ENCODE measurements at places on chromosomes 12 and 14. TPM values are rescaled to one million over a fixed set of nuclear protein-coding genes. Genes with fewer than 3 reads are reported as not detected.

GRCh38 chr12:22100958-22101748 is 55.1 kb downstream of the CMAS start:
- peak; percentile 59 for DNase-seq

DNA sequence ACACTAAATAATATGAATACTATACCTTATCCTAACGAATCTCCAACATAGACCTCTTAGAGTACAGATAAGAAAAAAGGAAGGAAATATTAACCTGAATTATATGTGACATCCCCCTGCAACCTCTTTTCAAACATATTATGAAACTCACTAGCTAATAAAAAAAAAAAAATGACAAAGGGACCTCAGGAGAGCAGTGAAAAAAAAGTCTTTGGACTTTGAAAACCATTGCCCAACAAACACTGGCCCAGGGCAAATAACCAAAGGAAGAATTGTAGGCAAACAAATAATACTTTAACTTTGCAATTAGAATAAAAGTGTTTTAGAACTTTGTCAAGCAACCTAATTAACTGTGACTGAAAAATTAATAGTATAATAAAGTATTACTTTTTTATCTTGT is 7.7 kb downstream of the SOX5 start:
- DNase-seq, result no peak

GRCh38 chr14:100574642-100575031 is 12.6 kb downstream of the BEGAIN start:
- DNase-seq, result no peak

DNA sequence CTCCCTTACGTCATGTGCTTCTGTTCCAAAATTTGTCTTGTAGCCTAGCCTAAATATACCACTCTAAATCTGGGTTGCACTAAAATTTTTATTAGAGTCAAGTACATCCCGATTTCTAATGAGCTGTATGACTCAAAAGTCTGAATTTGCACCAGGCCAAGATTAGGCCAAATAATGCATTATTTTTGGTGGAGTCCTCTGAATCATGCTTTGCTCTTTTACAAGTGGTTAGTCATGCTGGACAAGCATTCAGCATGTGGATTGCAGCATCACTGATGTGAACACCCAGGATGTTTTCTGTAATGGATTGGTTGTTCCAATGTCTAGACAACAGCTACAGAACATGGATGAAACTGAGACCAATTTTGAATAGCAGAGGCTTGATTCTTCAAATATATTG is 23.7 kb downstream of the HEBP1 start:
- peak; percentile 96 for DNase-seq

DNA sequence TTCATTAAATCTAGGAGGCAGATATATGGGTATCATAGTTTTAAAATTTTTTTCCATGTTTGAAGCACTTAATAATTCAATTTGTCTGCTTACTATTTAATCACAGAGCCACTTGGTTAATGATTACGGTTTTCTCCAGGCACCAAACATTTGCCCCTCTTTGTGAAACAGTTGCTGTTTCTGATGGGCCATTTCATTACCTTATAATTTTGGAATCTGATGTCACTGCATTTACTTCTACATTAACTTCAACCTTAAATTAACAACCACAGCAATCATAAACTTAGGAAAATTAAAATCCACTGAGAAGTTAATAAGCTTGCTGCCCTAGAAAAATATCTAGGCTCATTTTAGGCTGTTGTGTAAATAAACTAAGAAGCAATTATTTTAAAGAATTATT is 17.0 kb downstream of the TMCC3 start:
- no peak for DNase-seq

- peak; percentile 43 for DNase-seq
Measured at GRCh38 chr14:67666750-67667449, 7.5 kb downstream of the VTI1B start.

- no peak for DNase-seq
Measured at GRCh38 chr14:99570544-99571302, 33.3 kb downstream of the CCDC85C start.

DNA sequence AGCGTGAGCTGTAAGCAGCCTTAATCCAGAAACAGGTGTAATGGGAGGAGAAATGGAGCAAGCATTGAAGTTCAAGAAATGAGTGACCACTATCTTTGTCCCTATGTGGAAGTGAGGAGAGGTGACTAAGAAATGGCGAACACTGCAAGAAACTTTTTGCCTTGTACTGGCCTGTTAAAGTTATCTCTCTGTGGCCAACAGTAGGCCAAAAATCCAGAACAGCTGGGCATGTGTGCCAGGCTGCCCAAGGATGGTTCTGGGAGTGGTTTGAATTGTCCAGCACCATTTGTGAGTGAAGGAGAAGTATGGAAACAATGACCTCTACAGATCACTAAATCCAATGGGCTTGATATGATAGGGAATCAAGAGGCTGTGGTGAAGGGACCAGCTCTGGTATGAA is 83.3 kb upstream of the FRMD6 start:
- no peak for DNase-seq

DNA sequence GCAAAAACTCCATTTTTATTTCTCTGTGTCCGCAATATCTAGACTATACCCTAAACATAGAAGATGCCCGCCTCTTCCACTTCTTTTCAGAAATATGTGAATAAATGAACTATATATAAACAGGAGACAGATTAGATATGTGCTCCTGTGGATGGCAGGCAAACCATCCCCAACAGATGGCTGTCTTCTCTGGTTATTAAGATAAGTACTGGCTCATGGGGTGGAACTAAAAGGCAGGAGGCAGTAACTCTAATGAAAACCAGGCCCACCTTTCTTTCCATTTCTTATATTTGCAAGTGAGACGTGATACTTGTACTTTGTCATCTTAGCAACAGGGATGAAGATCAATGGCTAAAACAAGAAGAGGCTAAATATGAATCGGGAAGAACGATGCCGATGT is 20.2 kb downstream of the E2F7 start:
- DNase-seq, result no peak

DNA sequence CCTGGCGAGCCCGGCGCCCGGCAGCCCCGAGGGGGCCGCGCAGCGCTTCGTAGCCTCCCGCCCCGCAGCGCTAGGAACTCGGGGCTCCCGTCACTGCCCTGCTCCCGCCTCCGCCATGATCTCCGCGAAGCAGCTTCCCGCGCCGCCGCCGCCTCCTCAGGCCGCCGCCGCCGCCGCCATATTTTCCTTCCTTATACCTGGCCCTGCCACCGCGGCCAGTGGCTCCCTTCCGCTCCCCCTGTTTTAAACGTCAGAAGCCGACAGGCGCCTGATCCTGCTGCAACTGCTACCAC is 286 bp downstream of the PPP4R3A start:
- DNase-seq, result no peak

DNA sequence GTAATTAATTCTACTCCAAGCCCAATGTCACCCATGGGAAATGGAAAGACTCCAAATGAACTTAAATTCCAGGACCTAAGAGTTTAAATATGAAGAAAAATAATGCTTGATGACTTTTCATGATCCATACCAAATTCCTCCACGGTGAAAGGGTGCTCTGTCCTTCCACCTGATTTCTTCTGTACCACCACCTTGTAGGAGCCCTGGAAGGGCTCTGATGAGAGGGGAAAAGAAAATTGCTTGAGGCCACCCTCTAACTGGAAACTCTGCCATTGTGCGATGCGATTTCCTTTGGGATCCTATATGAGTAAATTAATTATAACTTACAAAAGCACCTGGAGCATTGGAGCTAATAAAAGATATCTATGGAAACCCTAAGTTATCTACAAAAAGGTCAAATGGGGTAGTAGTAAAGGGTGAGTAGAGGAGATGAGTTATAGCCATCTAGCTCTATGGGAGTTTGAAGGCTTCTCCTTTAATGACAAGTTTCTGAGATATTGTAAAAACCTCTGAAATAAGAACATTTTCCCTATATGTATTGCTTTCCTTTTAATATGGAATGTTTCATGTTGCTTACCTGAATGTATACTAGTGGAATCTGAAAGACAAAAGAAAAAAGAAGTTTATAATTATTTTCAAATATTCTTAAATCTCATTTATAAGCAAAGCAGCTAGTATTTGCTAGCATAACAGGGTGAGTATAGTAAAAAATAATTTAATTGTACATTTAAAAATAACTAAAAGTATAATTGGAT is 5.8 kb downstream of the A2M start:
- no peak for DNase-seq

DNA sequence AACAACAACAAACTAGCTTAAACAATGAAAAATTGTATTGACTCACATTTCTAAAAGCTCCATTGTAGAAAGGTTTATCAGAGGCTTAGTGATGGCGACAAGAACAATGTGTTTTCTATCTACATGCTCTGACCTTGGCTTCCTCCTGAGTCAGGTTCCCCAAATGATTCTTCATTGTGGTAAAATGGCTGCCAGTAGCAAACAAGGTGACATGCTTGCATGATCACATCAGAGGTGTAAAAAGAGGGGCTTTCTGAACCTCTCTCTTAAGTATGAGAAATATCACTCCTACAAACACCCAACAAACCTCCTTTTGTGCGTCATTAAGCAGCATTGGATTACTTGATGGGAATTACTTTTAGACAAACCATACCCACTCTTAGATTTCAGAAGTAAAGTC is 252.4 kb upstream of the SYT1 start:
- no peak for DNase-seq

DNA sequence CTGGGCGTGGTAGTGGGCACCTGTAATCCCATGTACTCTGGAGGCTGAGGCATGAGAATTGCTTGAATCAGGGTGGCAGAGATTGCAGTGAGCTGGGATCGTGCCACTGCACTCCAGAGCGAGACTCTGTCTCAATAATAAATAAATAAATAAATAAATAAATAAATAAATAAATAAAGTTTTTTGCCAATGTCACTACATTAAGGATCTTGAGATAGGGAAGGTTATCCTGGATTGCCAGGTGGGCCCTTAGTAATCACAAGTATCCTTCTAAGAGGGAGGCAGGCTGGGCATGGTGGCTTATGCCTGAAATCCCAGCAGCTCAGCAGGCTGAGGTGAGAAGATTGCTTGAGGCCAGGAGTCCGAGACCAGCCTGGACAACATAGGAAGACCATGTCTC is 4.5 kb upstream of the FBXW8 start:
- DNase-seq, result no peak

- no peak for DNase-seq
Measured at GRCh38 chr14:67461996-67462395, 26.5 kb downstream of the TMEM229B start.

GRCh38 chr14:55098561-55098898 is 30.5 kb upstream of the LGALS3 start:
- DNase-seq, result no peak

DNA sequence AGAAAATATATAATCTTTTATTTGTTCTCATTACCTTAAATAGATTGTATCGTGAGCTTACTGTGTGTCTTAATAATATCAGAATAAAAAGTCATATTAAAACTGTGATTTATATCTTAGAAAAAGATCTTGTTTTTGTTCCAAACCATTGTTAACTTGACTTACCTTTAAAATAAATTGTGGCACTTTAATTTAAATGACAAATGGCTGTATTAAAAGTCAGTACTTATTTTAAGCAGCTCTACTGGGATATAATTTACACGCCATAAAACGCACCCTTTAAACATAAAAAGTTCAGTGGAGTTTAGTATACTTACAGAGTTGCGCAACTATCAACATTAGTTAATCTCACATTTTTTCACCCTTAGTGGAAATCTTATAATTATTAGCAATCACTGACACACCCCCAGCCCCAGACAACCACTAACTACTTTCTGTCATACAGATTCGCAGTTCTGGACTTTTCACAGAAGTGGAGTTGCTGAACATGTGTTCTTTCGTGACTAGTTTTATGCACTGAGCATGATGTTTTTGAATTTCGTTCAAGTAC is 311.7 kb downstream of the ACSS3 start:
- DNase-seq, result no peak

DNA sequence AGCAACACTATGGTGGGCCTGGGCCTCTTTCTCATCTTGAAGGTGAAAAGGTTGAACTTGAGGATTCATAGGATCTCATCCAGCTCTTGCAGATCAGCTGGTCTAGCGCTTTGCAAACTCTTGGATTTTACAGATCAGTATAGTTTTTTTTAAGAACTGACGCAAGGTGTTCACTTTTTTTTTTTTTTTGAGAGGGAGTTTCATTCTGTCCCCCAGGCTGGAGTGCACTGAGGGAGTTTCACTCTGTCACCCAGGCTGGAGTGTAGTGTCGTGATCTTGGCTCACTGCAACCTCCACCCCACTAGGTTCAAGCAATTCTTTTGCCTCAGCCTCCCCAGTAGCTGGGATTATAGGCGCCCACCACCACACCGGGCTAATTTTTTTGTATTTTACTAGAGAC is 20.4 kb upstream of the LGMN start:
- no peak for DNase-seq

DNA sequence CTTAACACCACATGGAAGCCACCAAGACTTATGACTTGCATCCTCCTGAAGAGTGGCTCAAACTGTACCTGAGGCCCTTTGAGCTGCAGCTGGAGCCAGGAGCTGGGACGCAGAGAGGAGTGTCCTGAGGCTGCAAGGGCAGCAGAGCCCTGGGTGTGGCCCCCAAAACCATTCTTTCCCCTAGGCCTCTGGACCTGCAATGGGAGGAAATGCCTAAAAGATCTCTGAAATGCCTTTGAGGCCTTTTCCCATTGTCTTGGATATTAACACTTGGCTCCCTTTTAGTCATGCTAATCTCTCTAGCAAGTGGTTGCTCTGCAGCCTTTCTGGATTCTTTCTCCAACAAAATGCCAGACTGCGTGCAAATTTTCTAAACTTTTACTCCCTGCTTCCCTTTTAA is 156.1 kb downstream of the SLC38A4 start:
- no peak for DNase-seq

DNA sequence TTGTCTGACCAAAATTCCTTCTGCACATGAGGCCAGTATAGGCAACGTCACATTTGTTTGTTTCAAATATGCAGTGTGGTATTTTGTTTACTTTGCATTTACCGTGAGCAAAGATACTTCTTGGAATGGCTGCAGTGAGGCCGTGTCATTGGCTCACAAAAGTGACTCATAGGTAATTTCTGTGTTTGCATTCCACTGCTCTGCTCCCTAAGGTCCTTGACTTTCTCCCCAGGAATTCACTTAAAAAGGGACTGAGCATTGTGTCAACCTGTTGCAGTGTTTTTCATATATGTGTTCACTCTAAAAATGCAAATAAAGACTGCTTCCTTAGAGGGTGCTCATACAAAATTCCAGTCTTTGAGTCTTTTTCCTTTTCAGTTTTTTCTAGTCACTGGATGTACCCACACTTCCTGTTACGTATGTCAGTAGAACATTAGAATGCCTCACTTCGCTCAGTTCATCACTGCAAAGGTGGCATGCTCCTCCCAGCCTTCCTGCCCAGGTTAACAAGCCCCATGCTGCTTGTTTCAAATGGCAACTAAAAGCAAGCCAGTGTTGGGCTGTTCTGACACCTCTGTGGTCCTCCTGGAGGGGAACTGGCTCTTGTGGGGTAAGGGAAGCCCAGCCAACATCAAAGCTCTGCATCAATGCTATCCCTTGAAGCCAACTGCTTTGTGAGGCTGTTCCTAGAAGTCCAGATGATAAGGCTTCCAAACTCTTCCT is 9.1 kb downstream of the C12orf76 start:
- DNase-seq, result peak; percentile 95

- DNase-seq, result no peak
Measured at GRCh38 chr12:117046861-117047530, 52.2 kb downstream of the TESC start.

Gene TAMALIN
- 12.1 TPM for total RNA-seq

Gene YEATS4
- total RNA-seq, result 11.3 TPM

Gene ACSM4
- total RNA-seq, result not detected

Gene TAS2R30
- total RNA-seq, result 4.0 TPM

Gene MGP
- 2.0 TPM for total RNA-seq

Gene PLEKHD1
- total RNA-seq, result under 0.01 TPM

Gene RILPL1
- 7.8 TPM for total RNA-seq

Gene INHBE
- 26.4 TPM for total RNA-seq

Gene ARHGAP5
- 68.4 TPM for total RNA-seq

Gene TMEM119
- 358 TPM for total RNA-seq

Gene COL2A1
- total RNA-seq, result not detected

Gene CACNA1C
- total RNA-seq, result 11.4 TPM

Gene PDE3A
- 0.26 TPM for total RNA-seq

Gene DCAF11
- total RNA-seq, result 68.0 TPM
